Hippocampal formation (tissue), 2 donors: ENCODE measurements at places on chromosomes 4 and X.

GRCh38 chr4:1658146-1658545 is 26.0 kb downstream of the FAM53A start:
- DNase-seq = no peak

DNA sequence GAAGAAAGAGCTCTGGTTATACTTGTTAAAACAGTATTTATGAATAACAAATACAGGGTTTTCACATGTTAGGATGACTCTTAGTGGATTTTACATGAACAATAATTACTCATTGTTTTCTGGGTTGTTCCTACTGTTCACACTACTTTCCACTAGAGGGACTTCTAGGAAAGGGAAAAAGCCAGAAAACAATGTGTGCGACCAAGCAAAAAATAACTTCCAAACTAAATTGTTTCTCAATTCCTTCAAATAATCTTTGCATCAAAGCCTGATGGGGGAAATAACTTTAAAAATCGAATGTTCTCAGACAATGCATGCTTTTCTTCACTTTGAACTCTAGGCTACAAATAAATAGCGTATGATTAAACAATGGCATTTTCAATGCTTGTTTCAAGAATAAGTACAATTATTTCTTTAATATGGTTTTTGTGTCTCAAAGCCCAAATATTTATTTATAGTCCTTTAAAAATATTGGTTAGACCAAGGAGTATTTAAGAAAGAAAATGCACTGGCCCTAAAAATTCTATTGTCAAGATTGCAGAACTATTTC is 72.1 kb upstream of the ETNPPL start:
- DNase-seq = peak; percentile 84

- DNase-seq = no peak
These were observed 51.7 kb downstream of the TIGD2 start for GRCh38 chr4:89162987-89163386.

DNA sequence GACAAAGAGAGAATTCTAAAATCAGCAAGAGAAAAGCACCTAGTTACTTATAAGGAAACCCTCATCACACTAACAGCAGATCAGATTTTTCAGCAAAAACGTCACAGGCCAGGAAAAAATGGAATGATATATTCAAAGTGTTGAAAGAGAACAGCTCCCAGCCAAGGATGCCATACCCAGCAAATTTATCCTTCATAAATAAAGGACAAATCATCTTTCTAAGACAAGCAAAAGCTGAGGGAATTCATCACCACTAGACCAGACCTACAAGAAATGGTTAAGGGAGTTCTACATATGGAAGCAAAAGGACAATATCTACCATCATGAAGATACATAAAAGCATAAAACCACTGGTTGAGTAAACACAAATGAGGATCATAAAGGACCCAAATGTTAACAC is 53.6 kb downstream of the MANBA start:
- no peak for DNase-seq

- DNase-seq = no peak
These were observed 507.9 kb upstream of the LCORL start for GRCh38 chr4:18529482-18529881.

DNA sequence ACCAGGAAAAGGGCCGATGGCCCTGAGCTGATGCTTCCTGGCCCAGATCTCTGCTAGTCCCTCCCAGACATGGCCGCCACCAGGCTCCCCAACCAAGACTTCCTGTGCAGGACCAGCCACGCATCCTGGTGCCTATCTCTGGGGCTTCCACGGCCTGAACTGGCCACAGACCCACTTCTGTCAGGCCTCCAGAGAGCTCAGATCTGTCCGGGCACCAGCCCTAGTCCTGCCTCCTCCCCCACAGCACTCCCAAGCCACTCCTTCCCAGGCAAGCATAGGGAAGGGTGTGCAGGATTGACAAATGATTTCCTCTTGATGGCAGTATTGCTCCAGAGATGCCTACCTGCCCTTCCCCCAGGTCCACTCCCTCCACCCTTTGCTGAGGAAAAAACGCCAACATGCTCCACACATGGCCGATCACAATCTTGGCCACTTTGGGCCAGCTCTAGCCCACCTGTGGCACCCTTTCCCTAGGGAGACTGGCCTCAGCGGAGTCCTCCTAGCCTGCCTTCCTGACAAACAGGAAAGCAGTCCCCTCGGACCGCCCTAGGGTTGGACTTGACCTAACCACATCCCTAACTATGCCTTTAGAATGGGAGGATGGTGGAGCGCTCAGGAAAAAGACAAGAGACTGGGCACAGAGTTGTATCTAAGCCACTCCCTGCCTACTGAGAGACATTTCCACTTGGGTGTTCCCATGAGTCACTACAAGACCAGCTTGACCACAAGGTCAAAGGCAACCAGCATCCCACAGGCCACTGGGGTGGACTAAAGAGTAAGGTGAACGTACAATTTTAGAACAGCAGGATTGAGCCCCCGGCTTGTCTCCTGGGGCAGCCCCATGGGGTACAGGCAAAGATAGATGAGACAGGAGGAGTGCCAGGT is 277.5 kb upstream of the AGTR2 start:
- peak; percentile 55 for DNase-seq
